ENCODE measurements at places on chromosomes 1 and 21.
A peak's percentile ranks its signal among the peaks of the same experiment; 100 is the strongest.

DNA sequence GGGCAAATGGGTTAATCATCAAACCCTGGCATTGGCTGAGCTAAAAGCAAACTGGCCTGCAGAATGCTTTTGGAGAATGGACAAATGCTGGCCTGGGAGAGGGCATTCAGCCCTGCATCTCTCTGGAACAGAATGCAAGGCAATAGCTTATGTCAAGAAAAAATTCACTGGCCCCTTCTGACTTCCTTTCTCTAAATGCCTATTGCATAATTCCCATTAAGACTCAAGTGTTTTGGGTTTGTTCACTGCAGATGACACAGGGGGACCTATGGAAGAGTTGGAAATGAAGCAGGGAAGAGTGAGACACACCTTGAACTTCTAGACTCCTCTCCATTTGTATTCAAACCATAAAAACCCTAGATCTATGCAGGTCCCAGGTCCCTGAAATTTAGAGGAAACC, 15.9 kb downstream of the PEA15 start:
- no peak for DNase-seq

- DNase-seq, result peak; percentile 36
These were observed 206.3 kb downstream of the FOXD2 start for GRCh38 chr1:47644212-47644573.

GRCh38 chr1:52511851-52512615, 40.9 kb downstream of the TUT4 start:
- no peak for DNase-seq

DNA sequence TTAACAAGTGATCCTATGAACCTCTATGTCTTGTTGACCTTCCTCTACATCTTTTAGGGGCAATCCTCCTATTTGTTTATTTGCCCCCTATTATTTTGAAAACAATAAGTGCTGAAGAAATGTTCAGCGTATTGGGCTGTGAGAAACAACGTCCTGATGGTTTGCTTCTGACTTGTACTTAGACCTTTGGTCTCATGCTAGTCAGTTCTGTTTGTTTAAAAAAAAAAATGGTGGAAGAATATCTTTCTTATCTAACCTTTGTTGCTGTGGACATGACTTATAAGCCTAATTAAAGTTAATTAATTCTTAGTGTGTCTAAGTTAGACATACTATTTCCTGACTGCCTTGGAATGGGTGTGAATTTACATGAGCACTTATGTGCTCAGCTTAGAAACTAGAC, 20.7 kb downstream of the ATP1A1 start:
- no peak for DNase-seq

DNA sequence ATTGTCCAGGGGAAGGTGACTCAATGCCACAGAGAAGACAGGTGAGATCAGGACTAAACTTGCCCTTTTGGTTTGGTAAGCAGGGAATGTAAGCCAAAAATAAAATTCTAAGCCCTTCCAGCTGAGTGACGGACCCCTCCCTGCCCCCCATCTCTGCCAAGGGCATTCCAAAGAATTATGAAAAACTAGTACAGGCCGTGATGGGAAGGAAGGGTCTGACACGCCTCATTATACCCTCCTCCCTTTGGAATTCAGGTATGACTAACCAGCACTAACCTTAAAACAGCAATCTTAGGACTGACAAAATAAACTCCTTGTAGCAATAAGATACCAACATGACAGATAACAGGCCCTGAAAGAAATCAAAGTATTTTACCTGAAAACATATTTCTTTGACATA, 99.6 kb downstream of the GABPA start:
- DNase-seq, result no peak

DNA sequence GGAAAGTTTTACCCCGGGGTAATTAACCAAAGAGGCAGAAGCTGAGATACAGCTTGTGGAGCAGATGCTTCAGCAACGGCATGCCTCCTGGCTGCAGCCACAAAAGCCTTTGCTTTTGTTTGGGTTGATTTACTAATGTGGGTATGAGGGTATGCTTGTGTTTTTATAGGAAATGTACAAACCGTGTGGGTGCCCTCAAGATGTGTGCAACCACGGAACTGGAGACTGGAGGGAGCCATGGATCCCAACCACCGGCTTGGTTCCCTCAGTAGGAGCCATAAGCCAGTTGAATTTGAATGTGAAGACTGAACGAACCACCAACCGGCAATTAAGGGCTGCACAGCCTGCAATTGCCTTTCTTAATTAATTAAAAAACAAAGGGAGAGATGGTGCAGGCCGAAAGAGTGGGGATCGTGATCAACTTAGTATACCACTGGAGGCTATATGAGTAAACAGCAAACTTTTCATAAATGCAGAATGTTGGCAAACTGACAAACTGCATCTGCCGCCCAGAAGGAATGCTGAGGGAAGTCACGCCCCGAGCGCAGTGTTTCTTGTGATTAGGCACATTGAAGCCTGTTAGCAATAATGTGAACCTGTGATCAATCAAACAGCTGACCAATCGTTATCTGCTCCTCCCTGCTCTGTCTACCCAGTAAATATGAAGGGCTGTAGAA, 104.1 kb downstream of the DISP1 start:
- DNase-seq, result no peak

DNA sequence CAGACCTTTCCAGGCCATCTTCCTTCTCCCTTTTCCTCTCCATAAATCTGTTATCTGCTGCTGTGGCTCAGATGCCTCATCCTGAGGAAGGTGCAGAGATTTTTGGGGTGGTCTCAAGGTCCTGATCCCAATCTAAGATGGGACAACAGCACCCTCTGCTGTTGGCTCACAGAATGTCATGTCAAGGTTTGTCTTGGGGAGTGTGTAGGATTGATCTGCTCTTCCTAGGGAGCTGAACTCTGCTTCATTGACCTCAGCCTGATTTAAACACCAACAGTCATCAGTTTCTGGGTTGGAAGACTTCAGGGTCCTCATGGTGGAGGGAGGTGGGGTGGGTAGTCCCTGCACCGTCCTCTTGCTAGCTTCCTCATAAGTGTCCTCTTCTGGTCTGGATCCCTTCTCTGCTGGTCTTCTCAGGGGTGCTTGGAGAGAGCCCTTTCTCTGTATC, 62.8 kb upstream of the LAX1 start:
- DNase-seq, result peak; percentile 76

All from sigmoid colon (tissue), 7 donors.